ENCODE measurements at places on chromosomes 16 and 17.

DNA sequence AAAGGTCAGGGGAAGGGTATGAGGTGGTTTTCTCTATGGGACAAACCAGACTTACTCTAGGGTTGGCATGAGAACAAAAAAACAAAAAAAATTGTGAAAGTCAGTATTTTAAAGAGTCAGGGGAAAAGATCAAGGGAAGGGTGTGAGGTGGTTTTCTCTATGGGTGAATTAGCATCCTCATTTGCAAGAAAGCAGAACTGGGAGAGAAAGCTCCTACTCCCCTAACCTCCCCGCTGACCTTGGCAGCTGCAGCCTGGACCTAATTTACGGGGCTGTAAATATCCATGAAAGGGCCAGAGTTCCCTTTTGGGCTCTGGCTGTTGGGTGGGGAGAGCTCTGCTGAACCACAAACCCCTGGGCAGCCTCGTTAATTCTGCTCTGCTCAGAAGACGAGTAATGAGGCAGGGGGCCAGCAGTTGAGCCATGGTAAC, 10.6 kb downstream of the RHBDL3 start:
- DNase-seq, result peak; percentile 42

GRCh38 chr17:52276381-52277008, 118.0 kb upstream of the CA10 start:
- DNase-seq, result no peak

DNA sequence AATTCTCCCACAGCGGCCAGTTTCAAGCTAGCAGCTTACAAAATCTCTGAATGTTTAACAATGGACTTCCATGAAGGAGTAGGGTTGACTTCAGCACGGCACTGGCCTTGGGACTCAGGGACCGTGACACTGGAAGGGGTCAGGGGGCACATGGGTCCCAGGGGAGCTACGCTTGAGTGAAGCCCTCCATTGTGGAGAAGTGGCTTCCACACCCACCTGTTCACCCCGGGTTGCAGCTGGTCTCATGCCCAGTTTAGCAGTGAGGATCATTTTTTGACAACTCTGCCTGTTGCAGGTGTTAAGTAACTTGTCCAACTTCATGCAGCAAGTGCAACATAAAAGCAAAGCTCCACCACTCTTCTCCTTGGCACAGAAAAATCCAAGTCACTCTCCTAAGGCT, 510.2 kb downstream of the CDH13 start:
- DNase-seq, result no peak

- no peak for DNase-seq
Measured at GRCh38 chr16:48112600-48112999, 43.2 kb downstream of the ABCC12 start.

GRCh38 chr17:7018331-7018964, 4.4 kb upstream of the BCL6B start:
- DNase-seq, result no peak

DNA sequence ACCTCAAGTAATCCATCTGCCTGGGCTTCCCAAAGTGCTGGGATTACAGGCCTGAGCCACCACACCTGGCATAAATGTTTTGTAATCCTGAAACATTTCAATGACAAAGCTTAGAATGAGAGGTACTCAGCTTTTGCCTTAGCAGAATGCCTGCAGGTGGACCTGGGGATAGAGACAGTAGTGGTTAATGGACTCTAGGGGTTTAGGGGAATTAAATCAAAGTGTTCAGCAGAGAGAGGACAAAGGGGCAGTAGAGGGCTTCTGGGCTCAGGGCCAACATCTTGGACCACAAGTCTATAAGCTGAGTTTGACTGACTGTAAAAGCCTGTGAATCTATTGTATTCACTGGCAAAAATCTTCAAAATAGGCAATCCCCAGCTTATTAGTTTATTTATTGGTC, 36.0 kb upstream of the MED13 start:
- no peak for DNase-seq

DNA sequence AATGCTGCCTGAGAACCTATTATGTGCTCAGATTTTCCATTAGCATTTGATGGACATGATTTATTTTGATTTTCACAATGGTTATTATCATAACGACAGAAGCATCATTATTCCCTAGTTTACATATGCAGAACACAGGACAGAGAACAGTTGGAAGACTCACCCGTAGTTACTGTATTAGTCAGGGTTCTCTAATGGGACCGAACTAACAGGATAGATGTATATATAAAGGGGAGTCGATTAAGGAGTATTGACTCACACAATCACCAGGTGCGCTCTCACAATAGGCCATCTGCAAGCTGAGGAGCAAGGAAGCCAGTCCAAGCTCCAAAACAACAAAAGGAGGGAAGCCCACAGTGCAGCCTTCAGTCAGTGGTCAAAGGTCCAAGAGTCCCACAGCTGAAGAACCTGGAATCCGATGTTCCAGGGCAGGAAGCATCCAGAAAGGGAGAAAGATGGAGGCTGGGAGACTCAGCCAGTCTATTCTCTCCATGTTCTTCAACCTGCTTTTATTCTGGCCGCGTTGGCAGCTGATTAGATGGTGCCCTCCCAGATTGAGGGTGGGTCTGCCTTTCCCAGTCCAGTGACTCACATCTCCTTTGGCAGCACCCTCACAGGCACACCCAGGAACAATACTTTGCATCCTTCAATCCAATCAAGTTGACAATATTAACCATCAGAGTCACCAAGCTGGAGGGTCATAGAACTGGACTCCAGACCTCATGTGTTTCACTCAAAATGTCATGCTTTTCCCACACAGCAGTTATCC, 92.7 kb upstream of the XYLT1 start:
- no peak for DNase-seq

GRCh38 chr17:32777436-32777835, 99.5 kb downstream of the MYO1D start:
- DNase-seq, result no peak

GRCh38 chr16:57800200-57801097, 1.8 kb downstream of the KIFC3 start:
- no peak for DNase-seq

GRCh38 chr17:8025176-8025911, 13.5 kb upstream of the ALOX15B start:
- no peak for DNase-seq

DNA sequence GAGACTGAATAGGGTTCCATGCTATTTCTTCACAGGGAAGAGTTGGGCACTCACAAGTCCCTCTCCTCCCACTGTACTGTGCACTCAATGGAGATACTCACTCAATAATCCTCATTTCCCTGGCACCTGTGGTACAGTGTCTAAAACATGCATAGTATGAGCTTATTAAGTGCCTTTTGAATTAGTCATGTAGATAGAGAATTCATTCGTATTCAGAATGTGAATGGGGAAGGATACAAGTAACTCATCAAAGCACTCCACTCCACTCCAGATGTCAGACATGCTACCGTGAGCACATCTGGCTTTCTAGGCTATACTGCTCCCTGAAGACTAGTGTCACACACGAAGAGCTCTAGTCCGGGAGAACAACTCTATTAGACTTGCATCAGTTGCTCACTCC, 6.3 kb downstream of the C17orf75 start:
- no peak for DNase-seq

GRCh38 chr17:8839410-8839935, 28.0 kb downstream of the PIK3R6 start:
- DNase-seq, result no peak

GRCh38 chr17:17051791-17052461, 9.7 kb downstream of the MPRIP start:
- DNase-seq, result no peak

DNA sequence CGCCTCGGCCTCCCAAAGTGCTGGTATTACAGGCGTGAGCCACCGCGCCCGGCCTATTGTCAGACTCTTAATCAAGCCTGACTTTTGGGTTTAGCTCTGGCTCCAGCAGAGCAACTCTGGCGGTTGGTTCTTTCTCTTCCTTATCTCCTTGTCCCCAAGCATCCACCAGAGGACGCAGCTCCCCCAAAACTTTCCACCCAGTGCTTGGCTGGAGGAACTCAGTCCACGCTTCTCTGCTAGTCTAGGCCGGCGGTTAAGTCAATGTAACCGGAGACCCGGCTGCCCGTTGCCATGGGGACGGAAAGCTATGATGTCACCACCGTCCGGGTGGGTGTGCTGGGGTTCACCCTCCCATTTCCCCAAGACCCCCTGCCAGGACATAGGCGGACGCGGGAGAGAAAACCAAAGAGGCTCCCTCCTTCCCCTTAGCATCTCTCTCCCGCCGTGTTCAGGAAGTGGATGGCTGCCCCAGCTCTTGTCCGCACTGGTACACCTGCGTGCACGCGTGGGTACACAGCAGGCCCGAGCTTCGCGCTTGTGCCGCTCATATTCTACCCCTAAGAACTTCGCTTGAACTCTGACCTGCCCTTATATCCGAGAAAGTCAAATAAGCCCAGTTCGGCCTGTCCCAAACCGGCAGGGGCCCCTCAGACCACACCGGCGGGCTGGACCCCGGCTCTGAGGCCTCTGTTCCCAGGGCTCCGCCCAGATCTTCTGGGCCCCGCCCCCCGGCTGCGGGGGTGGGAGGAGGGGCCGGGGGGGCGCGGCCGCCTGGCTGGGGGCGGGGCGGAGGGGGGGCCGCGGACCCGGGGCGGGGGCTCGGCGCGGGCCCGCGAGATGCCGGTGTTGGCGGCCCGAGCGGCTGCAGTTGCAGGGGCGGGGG, at the start of gene RND2:
TSS of gene RND2 (plus strand) at position 825 of the 883 bp plus-strand sequence. CDS start 117 bp downstream, outside the sequence.
- DNase-seq, result peak; percentile 98

GRCh38 chr16:15493466-15494180, 59.2 kb downstream of the BMERB1 start:
- no peak for DNase-seq

DNA sequence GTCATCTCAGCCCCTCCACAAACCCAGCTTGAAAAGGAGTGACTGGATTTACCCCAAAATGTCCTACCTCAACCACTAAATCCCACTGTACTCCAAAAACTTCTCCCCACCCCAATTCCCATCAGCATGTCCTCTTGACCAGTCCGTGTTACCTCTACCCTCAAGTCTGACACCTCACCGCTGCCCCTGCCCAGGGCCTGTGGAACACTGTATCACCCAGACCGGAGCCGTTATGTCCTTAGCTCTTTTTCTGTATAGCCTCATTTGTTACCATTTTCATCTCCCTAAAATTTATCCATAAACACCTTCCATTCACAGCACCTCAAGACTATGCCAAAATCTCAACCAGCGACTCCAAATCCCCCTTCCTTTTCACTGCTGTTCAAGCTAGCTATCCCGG, 2.4 kb downstream of the PHF23 start:
- no peak for DNase-seq

DNA sequence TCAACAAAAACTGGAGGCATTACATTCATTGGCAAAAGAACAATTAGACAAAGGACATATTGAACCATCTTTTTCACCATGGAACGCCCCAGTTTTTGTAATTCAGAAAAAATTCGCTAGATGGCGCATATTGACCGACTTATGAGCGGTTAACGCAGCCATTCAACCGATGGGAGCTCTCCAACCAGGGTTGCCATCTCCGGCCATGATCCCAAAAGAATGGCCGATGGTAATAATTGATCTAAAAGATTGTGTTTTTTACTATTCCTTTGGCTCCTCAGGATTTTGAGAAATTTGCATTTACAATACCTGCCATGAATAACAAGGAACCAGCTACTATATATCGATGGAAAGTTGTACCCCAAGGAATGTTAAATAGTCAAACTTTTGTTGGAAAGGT, 21.4 kb downstream of the ALOX15B start:
- peak; percentile 60 for DNase-seq

GRCh38 chr17:57255776-57256681, at the start of gene MSI2:
TSS of gene MSI2 (plus strand) at chr17:57256523. CDS start at chr17:57256743, 220 bp downstream.
- peak; percentile 65 for DNase-seq

DNA sequence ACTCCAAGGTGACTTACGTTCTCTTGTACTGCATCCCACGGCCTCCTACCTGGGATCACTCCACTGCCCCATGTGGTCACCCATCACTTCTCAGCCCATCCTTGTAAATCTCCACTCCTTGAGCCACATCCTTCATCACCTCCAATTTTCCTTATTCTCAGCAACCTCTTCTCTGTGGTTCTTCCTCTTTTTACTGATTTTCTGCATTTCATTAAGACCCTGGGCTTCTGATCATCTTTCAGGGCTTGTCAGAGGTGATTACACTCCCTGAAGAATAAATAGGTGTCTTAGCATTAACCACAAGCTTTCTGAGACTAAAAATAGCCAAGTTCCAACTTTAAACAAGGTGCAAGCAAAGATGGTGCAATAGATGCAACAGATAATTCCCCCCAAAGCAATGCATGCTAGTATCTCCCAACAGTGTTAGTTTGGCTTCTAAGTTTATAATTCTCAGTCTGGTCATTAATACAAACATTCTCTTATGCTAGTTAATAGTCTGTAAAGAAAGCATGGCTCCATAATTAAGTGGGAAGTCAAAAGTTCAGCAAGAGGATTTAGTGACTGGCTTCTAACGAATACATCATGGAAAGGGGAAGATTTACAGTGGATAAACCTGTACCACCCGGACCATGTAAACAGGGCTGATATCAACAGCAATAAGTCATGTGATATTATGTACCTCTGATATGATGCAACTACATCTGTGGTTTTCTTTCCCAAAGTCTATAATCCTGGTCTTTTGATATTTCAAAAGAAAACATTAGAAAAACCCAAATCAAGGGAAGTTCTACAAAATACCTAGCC, 47.4 kb upstream of the FOXJ1 start:
- DNase-seq, result no peak

- no peak for DNase-seq
Measured at GRCh38 chr16:24382762-24383407, 126.8 kb downstream of the CACNG3 start.

DNA sequence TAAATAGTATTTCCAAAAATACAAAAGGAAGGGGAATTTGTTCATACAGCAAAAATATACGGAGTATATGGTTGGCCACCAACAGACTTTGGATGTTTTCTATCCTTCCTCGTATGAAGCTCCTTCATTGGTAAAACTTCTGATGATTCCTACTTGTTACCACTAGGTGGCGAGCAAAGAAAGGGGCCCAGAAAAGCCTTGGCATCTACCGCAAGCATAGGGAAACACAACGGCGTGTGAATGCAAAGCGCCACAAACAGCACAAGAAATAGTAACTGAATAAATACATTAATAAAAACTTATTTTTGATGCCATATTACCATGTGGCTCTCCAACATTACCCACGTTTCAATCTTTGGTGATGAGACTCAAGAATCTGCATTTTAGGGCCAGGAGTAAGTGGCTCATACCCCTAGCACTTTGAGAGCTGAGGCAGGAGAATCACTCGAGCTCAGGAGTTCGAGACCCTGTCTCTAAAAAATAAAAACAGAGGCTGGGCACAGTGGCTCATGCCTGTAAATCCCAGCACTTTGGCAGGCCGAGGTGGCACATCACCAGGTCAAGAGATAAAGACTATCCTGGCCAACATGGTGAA, 34.5 kb downstream of the YWHAE start:
- peak; percentile 54 for DNase-seq

DNA sequence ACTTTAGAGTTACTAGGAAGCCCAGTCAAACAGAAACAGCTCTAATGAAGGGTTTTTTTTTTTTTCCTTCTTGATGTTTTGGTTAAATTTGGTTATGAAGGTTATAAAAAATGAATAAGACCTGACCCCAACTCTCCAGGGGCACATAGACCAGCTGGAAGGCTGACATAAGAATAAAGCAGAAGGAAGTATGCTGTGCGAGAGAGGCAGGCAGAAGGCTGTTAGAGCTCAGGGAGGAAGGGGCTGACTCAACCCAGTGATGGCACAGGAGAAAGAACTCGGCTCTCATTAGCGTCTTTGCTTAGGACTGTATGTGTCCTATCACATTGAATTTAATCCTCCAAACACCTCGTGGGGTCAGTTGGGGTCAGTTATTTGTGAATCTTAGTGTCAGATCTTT, 474.6 kb downstream of the PMP22 start:
- no peak for DNase-seq

Measured in GM19239 (cell line).